ENCODE measurements at places on chromosomes 1 and 21. TPM values are rescaled to one million over a fixed set of nuclear protein-coding genes. Genes with fewer than 3 reads are reported as not detected.

DNA sequence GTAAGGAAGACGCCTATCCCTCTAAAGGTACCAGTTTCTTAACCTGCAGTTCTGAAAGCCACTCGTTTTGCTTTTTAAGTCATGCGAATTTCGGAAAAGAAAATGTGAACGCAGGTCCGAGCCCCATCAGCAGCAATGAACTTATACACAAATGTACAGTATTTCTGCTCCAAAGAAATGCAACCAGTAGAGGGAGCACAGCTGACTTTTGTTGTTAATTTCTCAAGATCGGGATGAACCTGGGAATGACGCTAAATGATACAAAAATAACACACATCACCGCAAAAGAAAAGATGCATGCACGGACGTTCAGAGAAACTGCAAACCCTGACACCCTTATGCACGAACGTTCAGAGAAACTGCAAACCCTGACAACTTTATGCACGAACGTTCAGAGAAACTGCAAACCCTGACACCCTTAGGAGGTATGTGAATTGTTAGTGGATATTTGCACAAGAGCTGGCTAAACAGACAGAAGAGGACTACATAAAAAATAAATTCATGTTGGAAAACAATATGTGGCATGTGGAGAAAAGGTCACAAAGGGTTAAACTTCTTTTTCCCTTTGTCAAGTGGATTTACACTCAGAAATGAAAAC lies 3.5 kb upstream of the TIAM1 start:
- DNase-seq: no peak

The OR2T29 gene
- total RNA-seq: not detected

GRCh38 chr1:21175670-21176581 lies 771 bp downstream of the EIF4G3 start:
- DNase-seq: peak; percentile 65

The RGS7 gene
- total RNA-seq: 16.0 TPM

DNA sequence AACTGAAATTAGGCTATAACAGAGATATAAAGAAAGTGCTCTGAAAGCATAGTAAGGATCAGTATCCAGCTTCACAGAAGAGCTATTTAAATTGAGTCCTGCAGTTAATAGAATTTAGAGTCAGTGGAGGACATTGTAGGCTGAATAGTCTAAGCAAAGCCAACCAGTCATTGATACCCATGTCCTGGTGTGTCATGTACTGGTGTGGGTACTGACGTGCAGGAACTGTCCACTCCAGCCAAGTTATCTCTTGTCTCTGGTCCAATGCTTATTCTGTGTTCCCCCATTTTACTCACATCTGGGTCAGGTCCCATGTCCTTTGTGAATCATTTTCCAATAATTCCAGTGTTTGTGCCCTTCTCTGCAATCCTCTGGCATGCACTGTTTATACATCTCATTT lies 90.0 kb downstream of the MACF1 start:
- DNase-seq: no peak

GRCh38 chr1:171226747-171227370 lies 21.4 kb upstream of the FMO1 start:
- DNase-seq: peak; percentile 29

DNA sequence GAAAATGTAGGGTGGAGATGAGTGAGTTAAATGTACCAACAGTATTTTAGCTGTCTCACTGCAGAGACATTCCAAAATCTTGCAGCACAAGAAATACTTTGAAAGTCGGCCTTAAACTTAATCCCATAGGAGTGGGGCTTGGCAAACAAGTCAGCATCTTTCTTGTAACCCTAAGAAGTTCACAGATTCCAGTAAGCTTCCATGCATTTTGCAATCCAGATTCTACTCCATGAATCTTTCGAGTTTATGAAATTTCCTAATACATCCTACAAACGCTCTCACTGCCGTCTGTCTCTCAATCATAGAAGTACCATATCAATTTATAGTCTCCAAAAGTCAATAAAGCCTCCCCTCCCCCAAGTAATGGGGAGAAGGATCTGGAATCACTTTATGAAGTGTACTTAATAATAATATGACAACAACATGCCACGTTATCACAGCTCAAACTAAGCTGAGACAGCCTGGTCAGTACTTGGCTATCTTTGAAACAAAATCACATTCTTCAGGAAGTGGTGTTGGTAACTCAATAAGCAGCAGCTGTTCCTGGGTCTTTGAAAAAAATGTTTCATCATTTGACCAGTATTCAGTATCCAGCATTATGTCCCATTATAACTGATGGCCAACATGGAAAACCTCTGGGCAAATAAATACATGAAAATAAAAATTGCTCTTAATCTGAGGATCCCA lies 317.4 kb upstream of the RUNX1 start:
- DNase-seq: no peak

The SPATA21 gene
- total RNA-seq: not detected

The SPRR2B gene
- not detected for total RNA-seq

The SYT11 gene
- 419 TPM for total RNA-seq

The HSF2BP gene
- total RNA-seq: 1.0 TPM

The RPS6KC1 gene
- 23.9 TPM for total RNA-seq

DNA sequence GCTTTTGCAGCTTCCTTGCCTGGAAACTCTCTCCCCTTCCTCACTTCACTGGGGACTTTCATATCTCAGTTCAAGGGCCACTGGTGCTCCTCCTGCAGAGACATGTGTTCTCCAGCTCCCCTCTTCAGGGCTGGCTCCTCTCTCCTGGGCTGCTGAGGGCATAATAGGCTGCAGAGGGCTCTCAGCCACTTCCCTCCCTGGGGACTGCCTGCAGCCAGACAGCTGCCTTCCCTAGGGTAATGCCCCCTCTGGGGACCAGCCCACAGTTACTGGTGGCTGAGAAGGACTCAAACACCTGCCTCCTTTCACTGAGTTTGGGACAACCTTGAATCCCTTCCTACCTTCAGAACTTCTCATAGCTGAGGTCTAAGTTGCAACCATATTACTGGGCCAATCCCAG lies 104.8 kb upstream of the POU3F1 start:
- no peak for DNase-seq

The TIE1 gene
- 11.3 TPM for total RNA-seq

GRCh38 chr1:225762444-225762843 lies 15.2 kb upstream of the SRP9 start:
- no peak for DNase-seq

GRCh38 chr1:180228648-180229482 lies 1.2 kb upstream of the LHX4 start:
- peak; percentile 64 for DNase-seq

The CADM3 gene
- 165 TPM for total RNA-seq

- no peak for DNase-seq
Measured at GRCh38 chr21:26119906-26120305, 50.7 kb downstream of the APP start.

- DNase-seq: no peak
Measured at GRCh38 chr1:51863384-51863783, 15.1 kb downstream of the NRDC start.

DNA sequence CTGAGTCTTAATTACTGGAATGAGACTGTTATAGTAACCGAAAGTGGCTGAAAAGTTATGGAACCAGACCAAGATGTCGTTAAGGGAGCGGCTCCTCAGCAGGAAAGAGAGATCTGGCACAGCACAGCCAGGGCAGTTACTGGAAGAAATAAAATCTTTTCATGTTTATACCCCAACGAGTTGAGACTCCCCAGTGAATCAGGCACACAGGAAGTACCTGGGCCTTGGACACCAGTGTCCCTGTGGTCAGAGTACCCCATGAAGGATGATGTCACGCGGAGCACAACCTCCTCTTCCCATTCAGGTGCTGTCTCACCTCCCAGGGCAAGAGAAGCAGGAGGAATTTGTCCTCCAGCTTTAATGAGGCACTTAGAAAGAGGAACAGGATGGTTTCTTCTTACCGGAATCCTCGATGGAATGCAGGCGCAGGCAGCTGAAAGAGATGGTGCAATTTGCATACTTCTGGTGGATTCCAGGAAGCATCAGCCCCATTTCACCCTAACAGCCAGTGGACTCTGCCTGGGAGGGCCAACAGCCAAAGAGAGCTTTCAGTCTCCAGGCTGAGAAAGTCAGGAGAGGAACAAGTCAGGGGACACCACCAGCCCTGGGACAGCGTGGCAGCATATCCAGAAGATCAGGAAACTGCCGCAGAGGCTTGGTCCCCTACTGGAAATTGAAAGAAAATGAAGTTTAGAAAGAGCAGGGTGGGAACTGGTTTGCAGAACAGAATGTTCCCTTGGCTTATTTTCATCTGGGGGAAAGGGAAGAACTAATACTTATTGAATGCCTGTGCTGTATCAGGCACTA lies 35.9 kb upstream of the CTTNBP2NL start:
- DNase-seq: no peak

GRCh38 chr1:201363467-201363866 lies 14.0 kb downstream of the TNNT2 start:
- peak; percentile 5 for DNase-seq

GRCh38 chr1:240282061-240282830 lies 190.6 kb downstream of the FMN2 start:
- DNase-seq: no peak

The ACTN2 gene
- total RNA-seq: 2.7 TPM

- DNase-seq: no peak
Measured at GRCh38 chr1:223429313-223429731, 36.1 kb downstream of the CCDC185 start.

The DCDC2B gene
- not detected for total RNA-seq

DNA sequence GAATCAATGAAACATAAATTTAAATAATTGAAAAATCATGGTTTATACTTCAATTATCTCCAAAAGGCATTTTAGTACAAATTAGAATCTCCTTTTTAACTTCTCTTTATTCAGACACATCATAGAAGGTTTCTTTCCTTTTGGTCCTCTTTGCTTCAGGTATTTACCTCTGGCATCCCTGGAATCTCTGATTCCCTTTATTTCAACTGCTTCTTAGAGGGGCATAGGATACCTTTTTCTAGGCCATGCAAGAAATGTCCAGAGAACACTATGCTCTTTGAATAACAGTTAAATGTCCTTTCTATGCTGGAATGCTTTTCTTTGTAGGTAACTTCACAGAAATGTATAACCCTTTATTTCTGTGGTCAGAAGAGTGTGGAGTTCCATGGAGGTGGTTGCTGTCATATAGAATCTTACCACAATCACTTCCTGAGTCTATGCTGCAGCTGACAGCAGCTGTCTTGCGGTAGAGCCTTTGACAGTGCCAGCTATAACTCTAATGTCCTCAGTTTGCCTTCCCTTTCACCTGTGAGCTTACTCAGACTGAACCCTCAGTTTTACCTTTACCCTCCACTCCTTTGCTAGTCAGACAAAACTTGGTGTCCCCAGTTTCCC lies 8.6 kb downstream of the LAMC2 start:
- no peak for DNase-seq

The PKLR gene
- not detected for total RNA-seq

GRCh38 chr1:116878804-116879477 lies 30.8 kb upstream of the PTGFRN start:
- DNase-seq: peak; percentile 65

The NBL1 gene
- total RNA-seq: 14.4 TPM

DNA sequence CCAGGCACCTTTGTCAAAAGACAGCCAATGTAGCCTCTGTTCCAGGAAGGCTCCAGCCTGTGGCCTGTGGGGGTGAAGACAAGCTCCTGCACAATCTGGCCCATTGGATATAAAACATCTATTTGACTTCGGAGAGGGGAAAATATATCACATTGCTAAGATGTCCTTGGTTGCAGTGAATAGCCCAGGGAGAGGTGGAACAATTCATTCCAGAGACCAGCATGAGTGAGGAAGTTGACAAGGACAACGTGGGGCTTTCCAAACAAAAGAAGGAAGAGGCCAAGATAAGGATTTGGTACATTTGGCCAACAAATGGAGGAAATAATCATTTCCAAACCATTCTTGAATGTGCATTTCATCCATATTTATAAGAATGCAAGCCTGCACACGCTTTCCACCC lies 187.0 kb downstream of the ETS2 start:
- DNase-seq: no peak

The VSIG8 gene
- not detected for total RNA-seq

DNA sequence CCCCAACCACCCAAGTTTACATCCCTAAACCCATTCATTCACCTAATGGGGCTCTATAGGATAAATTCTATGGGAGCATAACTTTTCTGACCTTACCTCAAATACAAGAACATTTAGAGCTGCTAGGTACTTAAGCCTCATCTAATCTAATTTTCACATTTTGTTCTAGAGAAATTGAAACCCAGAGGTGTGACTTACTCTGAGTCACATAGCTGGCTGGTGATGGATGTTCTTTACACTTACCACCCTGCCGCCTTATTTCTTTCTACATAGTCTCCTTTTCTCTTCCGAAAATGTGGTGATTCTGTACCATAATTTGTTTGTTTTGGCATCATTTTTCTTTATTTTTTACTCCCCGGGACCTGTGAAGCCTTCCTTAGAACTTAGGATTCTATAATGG lies 20.3 kb downstream of the TIPRL start:
- DNase-seq: no peak

DNA sequence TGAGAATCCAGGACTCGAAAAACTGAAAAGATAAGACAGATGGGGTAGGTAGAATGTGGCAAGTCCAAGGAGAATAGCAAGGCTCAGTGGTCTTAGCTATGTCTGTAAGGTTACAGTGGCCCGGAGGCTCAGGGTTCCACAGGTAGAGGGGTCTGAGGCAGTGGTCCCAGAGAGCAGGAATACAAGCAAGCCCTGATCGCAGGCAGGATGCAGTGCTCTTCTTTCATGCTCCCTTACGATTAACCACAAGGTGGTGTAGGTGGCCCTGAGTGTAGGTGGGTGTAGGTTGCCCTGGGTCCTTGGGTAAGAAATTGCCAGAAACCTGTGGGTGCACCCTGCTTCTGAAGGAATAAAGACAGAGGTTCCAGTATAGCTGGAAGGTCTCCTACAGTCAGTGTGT lies 99.1 kb upstream of the RAB3GAP2 start:
- no peak for DNase-seq

GRCh38 chr1:24914226-24915069 lies 15.6 kb downstream of the RUNX3 start:
- no peak for DNase-seq

The THEM5 gene
- total RNA-seq: not detected

The NCAM2 gene
- total RNA-seq: 4.3 TPM

- no peak for DNase-seq
Measured at GRCh38 chr1:174954073-174954460, 45.7 kb upstream of the CACYBP start.

GRCh38 chr1:185573677-185574076 lies 160.5 kb upstream of the HMCN1 start:
- DNase-seq: no peak

Measured in glutamatergic neuron (in vitro differentiated cells).